ENCODE measurements at places on chromosomes 12 and 14.

DNA sequence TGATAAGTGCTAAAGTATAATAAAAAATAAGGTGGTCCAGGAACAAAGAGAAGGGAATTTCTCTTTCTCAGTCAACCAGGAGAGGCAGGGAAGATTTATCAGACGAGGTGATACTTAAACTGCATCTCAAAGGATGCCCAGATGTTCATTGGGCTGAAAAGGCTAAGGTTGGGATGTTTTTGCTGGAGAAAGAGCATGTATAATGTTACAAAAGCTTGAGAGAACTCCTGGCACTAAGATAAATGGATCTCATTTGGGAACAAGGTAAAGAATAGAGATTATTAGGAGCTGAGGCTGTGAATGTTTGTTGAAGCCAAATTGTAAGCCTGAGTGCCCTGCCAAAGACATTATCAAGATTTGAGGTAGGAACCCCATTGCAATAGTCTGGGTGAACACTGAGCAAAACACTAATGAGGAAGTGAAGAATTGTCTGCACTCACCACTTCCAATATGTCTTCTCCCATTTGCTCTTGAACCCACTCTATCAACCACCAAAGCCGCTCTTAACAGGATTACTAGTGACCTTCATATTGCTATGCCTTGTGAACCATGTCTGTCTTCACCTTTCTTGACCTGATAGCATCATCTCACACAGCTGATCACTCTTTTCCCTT is 149.0 kb upstream of the ARID2 start:
- DNase-seq: no peak

DNA sequence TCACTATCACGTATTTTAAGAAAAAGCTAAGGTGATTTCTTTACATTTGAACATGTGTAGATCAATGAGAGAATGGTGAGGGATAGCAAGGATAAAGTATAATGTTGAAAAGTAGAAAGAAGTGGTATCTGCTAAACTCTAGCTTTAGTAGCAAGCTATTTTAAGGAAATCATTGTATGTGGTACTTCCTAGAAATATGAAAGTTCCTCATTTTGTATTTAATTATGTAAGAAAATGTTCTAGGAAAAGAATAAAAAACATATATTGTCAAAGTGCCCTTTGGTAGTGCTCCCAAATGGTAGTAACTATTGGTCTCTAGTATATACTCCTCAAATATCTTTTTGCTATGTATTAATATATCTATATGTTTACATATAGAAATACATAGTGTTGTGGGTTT is 35.7 kb downstream of the RAB21 start:
- no peak for DNase-seq

DNA sequence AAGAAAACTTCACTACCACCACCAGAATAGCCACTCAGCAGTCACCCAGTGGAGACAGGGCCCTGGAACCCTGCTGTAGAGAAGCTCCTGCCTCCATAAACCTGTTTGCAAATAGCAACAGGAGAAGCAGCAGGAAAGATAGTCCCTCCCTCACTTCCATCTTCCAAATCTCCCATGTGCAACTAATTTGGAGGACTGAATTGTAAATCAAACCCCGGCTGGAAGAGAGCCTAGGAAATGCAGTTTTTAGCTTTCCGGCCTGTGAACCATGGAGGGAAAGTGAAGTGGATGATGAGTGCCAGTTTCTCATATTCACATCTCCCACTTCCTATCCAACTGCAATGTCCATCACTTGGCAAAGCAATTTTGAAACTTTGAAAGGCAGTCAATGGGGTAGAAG is 167.2 kb upstream of the FRMD6 start:
- no peak for DNase-seq

- DNase-seq: no peak
These were observed 93.9 kb upstream of the NCOR2 start for GRCh38 chr12:124661341-124661740.

DNA sequence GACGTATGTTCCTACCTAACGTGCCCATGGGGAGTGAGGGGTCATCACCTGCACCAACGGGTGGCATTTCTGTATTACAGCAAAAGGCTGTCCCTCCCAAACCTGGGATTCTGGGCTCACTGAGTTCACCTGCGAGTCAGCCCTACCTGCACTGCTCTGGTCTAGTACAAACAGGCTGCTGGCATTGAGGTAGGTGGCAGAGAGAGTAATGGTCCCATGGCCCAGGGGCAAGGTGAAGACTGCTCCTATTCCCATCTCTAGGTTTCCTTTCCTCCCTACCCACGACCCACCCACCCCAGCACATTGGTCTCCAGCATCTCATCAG is 421 bp downstream of the SUOX start:
- no peak for DNase-seq

DNA sequence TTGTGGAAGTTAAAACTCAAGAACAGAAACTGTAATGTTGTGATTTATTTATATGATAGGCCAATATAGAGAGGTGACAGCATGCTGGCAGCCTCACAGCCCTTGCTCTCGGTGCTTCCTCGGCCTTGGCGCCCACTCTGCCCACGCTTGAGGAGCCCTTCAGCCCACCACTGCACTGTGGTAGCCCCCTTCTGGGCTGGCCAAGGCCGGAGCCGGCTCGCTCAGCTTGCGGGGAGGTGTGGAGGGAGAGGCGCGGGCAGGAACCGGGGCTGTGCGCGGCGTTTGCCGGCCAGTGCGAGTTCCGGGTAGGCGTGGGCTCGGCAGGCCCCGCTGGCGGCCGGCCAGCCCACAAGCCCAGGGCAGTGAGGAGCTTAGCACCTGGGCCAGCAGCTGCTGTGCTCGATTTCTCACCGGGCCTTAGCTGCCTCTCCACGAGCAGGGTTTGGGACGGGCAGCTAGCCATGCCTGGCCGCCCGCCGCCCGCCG is 65.8 kb upstream of the SLC8A3 start:
- no peak for DNase-seq

- DNase-seq: no peak
These were observed 972 bp downstream of the SAMD4A start for GRCh38 chr14:54567639-54568561.

- no peak for DNase-seq
These were observed 26.6 kb downstream of the TRAFD1 start for GRCh38 chr12:112151766-112152541.

DNA sequence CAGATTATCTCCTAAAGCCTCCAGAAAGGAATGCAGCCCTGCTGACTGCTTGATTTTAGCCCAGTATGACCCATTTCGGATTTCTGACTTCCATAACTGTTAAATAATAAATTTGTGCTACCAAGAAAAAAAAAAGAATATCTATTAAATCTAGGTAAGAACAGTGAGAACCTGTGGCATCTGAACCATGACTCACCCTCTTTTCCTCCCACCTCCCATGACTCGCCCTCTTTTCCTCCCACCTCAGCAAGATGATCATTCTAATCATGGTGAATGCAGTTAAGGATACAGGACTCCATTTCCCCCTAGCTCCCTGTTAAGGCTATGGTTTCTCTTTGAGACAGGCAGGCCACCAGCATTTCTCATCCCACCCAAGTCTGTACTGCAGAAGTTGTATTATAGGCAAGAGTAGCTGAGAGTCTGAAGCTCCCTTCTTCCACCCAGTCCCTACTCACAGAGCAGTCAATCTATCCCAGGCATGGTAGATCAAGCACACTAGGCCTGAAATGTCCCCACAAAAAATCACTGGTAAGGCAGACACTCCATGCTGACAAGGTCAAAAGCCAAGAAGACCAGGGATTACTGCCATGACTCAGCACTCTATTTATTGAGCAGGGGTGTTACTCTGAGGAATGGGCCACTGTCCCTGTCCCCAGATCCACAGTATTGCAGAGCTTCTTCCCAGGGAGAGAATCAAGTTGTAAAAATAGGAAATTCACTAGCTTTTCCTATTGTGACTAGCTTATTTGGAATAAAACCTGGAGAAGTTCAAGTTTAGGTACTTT is 188.9 kb downstream of the ADAMTS20 start:
- DNase-seq: no peak

GRCh38 chr12:2683283-2684025 is 111.3 kb upstream of the FKBP4 start:
- DNase-seq: no peak

DNA sequence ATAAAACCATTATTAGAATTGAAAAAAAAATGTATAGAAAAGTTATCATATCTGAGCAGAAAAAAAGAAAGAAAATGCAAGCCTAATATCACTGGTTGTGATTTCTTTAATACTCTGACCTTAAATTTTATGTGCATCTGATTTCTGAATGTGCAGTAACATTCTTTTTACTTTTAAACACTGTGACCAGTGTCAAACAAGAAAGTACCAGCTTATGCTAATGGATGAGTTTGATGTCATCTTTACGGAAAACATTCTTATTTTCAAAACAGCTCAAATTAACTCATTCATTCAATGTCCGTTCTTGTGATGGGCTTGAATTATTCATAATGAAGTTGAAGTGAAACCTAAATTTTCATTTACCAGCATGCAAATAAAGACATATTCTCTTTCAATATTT is at the start of gene TAS2R50:
Gene TAS2R50, minus strand, starts transcription at position 101 of the 400 bp plus-strand sequence. Its CDS starts 52 bp downstream, at position 49.
- no peak for DNase-seq

DNA sequence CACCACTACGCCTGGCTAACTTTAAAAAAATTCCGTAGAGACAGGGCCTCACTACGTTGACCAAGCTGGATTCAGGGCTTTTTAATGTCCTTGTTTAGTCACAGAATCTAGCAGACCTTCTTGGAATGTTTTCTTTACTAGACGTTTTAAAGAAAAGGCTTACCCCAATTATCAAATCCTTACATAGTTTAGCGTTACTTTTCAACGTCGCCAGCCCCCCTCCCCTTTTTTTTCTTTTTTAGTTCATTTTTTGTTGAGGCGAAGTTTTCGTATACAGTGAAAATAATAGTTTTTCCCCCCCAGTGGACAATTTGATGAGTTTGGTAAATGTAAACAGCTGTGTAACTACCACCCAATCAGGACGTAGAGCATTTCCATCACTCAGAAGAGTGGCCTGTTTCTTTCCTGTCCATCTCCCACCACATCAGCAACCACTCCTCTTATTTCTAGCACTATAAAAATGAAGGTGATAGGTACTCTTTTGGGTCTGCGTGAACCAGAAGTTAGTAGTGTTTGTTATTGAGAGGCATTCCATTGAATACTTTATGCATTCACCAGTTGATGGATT is 753 bp upstream of the DLGAP5 start:
- no peak for DNase-seq

GRCh38 chr12:119444462-119445044 is 110.0 kb downstream of the CCDC60 start:
- peak; percentile 27 for DNase-seq

- DNase-seq: no peak
These were observed 37.2 kb downstream of the RAD51B start for GRCh38 chr14:67856827-67857226.

- DNase-seq: no peak
These were observed 42.3 kb downstream of the SENP1 start for GRCh38 chr12:48063530-48063929.

GRCh38 chr12:32477714-32478113 is 78.4 kb downstream of the FGD4 start:
- DNase-seq: no peak
